ENCODE measurements at places on chromosomes 5 and 9. TPM values are rescaled to one million over a fixed set of nuclear protein-coding genes. Genes with fewer than 3 reads are reported as not detected.

DNA sequence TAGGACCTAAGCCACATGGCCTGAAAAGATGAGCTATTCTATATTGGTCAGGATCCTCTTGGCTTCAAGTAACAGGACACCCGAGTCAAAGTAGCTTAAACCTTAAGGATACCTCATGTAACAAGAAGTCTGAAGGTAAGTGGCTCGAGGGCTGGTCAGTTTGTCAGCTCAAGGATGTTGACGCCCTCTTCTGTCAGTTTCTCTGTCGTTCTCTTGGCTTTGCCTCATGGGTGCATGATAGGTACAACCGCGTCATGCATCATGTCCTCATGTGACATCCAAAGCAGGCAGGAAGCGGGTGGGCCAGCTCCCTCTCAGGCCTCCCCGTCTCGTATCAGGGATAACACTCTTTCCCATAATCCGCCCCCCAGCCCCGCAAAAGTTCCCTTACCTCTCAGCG lies 22.1 kb upstream of the TCERG1 start:
- no peak for DNase-seq

DNA sequence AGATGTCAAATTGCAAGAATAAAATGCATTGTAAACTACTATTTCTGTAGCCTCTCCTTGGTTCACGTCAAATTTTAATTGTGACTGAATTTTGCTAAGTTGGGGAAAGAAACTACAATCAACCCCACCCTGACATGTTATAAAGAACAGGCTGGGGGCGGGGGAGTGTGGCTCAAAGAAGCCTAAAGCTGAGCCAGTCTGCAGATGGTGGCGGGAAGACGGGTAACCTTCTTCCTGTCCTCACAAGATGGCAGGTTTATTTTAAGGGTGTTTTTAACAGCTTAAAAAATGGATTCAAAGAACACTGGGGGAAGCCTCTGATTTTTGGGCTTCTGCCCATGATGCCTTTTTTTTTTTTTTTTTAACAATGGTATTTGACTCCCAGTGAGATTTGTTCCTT lies 68.5 kb upstream of the MELK start:
- no peak for DNase-seq

The CDC20B gene
- polyA plus RNA-seq = not detected

DNA sequence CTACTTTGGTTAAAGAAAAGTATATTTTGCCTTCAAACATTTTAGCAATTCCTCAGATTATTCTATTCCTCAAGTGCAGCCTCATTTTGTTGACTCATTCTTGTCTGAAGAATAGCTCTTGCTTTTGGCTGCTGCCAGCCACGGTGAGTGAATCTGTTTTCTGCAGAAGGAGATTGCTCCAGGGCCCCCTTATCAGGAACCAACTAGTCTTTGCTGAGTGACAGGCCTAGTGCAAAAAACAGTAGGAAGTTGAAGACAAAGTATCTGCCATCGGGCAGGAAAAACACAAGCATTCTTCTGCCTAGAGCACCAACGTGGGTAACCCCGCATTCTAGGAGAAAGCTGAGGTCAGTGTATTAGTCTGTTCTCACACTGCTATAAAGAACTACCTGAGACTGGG lies 42.3 kb downstream of the ZNF883 start:
- DNase-seq = no peak

The PRSS3 gene
- 0.64 TPM for polyA plus RNA-seq

DNA sequence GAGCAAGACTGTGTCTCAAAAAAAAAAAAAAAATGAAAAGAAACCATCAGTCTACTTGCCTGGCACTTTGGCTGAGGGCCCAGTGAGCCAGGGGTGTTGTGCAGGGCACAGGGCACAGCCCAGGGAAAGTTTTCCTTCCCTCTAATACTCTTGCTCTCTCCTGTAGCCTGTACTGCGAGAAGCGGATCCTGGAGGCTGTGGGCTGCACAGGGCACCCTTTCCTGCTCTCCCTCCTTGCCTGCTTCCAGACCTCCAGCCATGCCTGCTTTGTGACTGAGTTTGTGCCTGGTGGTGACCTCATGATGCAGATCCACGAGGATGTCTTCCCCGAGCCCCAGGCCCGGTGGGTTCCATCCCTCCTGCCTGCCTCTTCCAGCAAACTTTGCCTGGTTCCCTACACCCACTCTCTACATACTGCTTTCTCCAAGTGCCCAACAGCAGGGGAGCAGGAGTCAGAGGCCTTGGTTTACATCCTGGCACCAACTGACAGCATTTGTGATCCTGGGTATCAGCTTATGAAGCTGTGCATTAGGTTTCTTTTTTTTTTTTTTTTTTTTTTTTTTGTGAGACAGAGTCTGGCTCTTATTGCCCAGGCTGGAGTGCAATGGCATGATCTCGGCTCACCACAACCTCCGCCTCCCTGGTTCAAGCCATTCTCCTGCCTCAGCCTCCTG lies 7.2 kb downstream of the ZDHHC12 start:
- DNase-seq = no peak

The NUTM2G gene
- polyA plus RNA-seq = not detected

The HNRNPH1 gene
- polyA plus RNA-seq = 383 TPM

The IGIP gene
- polyA plus RNA-seq = 1.6 TPM

DNA sequence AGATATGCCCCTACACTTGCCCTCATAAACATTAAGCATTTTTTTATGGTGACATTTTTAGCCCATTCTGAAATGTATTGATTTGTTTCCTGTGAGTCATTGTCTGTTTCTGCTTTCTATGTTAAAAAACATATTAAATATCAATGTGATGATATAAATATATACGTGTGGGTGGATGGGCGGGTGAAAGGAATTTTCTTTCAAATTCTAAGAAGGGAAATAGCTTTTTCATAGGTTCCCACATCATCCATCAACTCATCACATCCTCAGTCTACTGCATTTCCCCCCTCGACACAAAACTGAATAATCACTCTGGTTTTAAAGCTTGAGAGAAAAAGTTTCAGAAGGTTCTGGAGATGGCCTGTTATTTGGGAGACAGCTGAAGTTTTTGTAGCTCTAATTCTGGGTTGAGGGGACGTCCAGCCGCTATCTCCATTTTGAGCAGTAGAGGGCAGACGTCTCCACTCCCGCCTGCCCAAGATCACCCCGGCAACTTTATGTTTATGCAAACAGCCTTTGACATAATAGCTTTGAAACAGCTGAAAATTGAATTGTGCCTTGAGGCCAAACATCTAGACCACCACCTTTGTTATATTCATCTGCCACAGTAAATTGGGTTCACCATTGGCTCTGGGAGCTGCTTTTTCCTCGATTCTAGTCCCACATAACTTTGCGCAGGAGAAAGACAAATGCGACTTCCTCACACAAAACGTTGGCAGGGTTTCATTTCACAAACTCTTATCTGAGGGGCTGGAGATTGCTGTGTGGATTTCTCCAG lies 216.2 kb upstream of the CLINT1 start:
- peak; percentile 11 for DNase-seq

DNA sequence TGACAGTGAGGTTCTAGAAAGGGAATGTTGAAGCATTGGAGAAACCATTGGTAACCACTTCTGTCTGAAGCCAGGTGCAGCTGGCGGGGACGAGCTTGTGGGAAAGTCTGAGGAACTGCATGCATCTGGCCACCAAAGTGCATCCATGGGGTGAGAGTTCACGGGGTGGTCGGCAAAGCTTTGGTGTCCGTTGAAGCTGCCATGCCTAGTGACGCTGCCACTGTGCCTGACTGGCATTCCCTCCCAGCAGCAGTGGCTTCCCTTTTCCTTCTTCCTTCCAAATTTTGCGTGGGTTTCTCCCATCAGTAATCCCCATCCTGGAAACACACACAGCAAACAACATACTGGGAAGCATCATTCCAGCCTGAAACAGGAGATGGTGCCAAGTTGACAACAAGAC lies 145.7 kb upstream of the ALDH1B1 start:
- no peak for DNase-seq

- no peak for DNase-seq
Observed at GRCh38 chr9:93523518-93524144, 52.8 kb upstream of the PHF2 start.

The CAVIN4 gene
- polyA plus RNA-seq = 0.71 TPM

The GKAP1 gene
- polyA plus RNA-seq = 4.7 TPM

The ZNG1F gene
- 7.6 TPM for polyA plus RNA-seq

The TAF11L8 gene
- not detected for polyA plus RNA-seq

The IFNB1 gene
- not detected for polyA plus RNA-seq

- no peak for DNase-seq
Observed at GRCh38 chr5:81830596-81830995, 79.7 kb upstream of the SSBP2 start.

- peak; percentile 32 for DNase-seq
Observed at GRCh38 chr9:92564504-92564903, 28.7 kb upstream of the ECM2 start.

The TAF11L11 gene
- not detected for polyA plus RNA-seq

The RCL1 gene
- polyA plus RNA-seq = 7.8 TPM

The IARS1 gene
- 206 TPM for polyA plus RNA-seq

The SCGB3A2 gene
- polyA plus RNA-seq = not detected

The EQTN gene
- polyA plus RNA-seq = not detected

The CDC42SE2 gene
- 27.4 TPM for polyA plus RNA-seq

The FREM1 gene
- polyA plus RNA-seq = not detected

- DNase-seq = no peak
Observed at GRCh38 chr5:58108511-58108910, 351.4 kb downstream of the PLK2 start.

The TRAPPC13 gene
- 21.1 TPM for polyA plus RNA-seq

The SLCO6A1 gene
- not detected for polyA plus RNA-seq

- DNase-seq = no peak
Observed at GRCh38 chr9:37574241-37574721, 1.9 kb downstream of the FBXO10 start.

The ANXA2R gene
- polyA plus RNA-seq = 3.7 TPM

DNA sequence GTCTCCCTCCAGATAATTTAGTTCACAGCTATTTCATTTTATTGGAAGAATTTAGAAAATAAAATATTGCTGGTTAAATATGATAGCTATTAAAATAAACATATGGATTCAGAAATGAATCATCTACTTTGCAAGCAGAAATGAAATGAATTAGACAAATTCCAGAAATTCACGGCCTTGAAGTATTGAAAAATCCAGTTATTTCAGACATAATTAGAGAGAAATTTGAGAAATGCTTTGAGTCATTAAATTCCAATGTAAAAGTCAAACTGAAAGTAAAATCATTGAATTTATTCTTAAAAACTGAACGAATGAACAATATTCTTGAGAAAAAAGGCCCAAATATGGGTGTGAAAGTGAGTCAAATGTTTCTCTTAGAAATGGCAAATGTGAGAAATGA lies 632.6 kb upstream of the EDIL3 start:
- DNase-seq = no peak

The SLC36A3 gene
- polyA plus RNA-seq = not detected

The REEP2 gene
- 24.7 TPM for polyA plus RNA-seq

Measured in AG04450 (cell line).